ENCODE measurements at places on chromosomes 4 and X.
A peak's percentile ranks its signal among the peaks of the same experiment; 100 is the strongest.

DNA sequence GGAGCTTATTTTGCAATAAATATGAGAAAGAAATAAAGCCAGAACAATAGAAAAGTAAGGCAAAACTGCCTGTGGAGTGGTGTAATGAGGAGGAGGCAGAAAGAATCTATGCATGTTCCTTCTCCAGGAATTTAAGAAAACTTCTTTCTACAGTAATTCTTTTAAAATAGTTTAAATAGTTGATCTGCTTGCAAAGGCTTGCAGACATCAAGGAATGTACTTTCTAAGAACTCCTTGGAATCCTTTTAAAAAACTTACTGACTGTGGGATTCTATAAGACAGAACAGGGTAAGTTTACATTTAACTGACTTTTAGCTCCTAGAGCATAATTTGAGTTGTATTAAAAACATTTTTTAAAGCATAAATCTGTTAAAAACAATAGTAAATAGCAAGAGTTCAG lies 63.2 kb upstream of the ALB start:
- DNase-seq, result no peak

DNA sequence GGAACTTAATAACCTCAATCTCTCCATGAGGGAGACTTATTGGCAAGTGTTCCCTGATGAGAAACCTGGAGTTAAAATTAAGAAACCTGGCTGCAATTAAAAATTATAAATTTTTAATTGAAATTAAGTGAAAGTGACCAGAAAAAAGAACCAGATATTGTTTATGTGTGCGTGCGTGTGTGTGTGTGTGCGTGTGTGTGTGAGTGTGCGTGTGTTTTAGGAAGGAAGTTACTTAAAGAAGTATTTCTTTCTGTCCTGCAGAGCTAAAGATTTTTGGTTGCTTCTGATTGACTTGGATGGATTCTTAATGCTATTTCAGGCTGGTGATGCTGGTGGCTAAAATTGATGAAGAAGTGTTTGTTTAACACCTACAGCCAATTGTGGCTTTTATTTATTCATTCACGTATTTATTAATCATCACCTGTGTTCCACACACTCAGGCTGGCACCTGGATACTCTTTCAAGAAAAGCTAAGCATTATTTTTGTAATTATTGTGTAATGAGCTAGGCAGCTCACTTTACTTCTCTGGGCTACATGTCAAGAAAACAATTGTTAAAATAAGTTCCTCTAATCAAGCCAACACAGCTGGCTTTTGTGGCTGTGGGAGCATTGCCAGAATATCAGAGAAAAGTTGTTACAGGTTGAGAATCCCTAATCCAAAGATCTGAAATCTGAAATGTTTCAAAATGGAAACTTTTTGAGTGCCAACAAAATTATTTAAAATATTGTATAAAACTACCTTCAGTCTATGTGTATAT lies 68.5 kb downstream of the CEP44 start:
- DNase-seq, result peak; percentile 63

DNA sequence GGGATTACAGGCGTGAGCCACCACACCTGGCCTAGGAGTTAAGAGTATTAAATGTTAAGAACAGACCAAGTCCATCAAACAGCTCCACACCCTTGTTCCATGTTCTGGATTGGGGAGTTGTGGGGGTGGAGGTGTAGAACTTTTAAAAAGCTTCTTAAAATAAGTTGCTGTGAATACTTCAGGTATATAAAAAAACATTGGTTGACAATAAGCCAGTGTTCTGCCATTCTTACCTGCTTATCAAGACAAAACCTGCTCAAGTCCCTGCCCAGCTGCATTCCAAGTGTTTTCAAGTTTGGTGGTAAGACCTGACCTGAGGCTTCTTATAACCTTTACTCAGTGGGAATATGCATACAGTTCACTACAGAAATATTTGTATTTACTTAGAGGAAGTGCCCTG lies 6.4 kb downstream of the RBM3 start:
- DNase-seq, result peak; percentile 72

DNA sequence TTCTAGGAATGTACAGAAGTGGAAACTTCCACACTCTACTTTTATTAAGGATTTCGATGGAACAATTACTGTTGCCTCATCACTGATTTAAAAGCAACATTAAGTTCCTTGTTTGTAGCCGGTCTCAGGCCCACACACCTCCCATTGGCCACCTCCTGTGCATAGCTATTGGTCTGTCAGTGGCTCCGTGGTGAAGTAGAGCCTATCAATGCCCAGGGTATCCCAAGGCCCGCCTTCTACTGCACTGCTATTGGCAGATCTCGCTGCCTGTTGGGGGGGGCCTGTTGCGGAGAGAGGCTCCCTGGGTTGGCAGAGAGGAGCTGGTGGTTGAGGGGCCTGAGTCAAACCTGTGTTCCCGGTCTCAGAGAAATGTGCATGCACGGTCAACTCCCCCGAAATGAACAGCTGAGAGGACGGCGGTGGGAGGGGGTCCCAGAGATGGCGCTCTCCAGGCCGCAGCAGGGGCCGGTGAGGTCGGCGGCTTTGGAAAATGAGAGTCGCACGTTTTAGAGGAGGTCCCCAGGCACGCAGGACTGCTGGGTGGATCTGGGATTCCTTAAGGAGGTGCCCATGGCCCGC lies 4.9 kb upstream of the ARAF start:
- DNase-seq, result peak; percentile 86

- DNase-seq, result no peak
Observed at GRCh38 chr4:164136180-164136616, 617.7 kb upstream of the SMIM31 start.

GRCh38 chrX:42176789-42177188 lies 253.4 kb upstream of the CASK start:
- no peak for DNase-seq

GRCh38 chrX:118179718-118180117 lies 63.1 kb upstream of the KLHL13 start:
- DNase-seq, result no peak

GRCh38 chrX:101759000-101759399 lies 99.3 kb upstream of the ARMCX2 start:
- DNase-seq, result peak; percentile 38

GRCh38 chrX:16981209-16981608 lies 34.8 kb downstream of the REPS2 start:
- DNase-seq, result no peak

GRCh38 chr4:141019768-141020167 lies 113.5 kb downstream of the RNF150 start:
- DNase-seq, result no peak

- no peak for DNase-seq
Observed at GRCh38 chrX:54237014-54237413, 54.0 kb upstream of the FAM120C start.

GRCh38 chr4:1338752-1339414 lies 8.1 kb upstream of the UVSSA start:
- DNase-seq, result no peak

- no peak for DNase-seq
Observed at GRCh38 chrX:53440101-53440500, 5.9 kb upstream of the HSD17B10 start.

GRCh38 chr4:17773135-17773698 lies 8.2 kb downstream of the FAM184B start:
- peak; percentile 22 for DNase-seq

All from bronchial epithelial cell (primary cell).